Fibroblast of villous mesenchyme (primary cell): ENCODE measurements at places on chromosomes 5 and 9.

DNA sequence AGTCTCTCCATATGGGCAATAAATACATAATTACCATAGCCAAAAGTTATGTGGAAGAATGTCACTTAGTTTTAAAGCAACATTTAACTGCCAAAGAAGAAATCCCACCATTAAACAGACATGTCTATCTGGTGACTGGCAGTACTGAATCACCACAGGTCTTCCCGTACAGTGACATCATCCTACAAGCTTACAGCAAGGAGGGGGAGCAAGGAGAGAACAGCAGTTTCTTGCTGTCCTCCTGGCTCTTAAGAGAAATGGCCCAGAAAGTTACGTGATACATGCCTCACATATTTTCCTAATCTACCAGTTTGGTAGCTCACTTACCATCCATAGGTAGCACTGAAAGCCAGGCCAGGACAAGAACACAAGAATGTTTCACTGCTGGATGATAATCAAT lies 671.0 kb downstream of the DMRTA1 start:
- DNase-seq, result no peak

GRCh38 chr5:181133610-181134231 lies 2.8 kb upstream of the OR2V1 start:
- DNase-seq, result peak; percentile 72

GRCh38 chr5:168366116-168366515 lies 74.7 kb downstream of the WWC1 start:
- DNase-seq, result peak; percentile 18

- DNase-seq, result no peak
Observed at GRCh38 chr5:173944511-173944910, 44.5 kb upstream of the C5orf47 start.

DNA sequence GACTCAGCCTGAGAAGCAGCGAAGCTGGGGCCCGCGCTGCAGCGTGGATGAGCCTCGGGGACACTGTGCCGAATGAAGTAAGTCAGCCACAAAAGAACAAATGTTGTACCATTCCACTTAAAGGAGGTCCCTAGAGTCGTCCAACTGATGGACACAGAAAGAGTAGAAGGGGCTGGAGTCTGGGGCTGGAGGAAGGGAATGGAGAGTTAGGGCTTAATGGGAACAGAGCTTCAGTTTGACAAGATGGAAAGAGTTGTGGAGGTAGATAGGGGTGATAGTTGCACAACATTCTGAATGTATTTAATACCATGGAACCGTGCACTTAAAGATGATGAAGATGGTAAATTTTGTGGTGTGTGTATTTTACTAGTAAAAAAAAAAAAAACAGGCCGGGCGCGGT lies 119.9 kb downstream of the EHMT1 start:
- no peak for DNase-seq
